ENCODE measurements at places on chromosomes 3 and 15.

- no peak for DNase-seq
Measured at GRCh38 chr3:133444423-133444774, 44.5 kb downstream of the BFSP2 start.

GRCh38 chr3:128446821-128447220, 19.9 kb downstream of the DNAJB8 start:
- no peak for DNase-seq

GRCh38 chr3:117348884-117349283, 639.3 kb downstream of the TUSC7 start:
- no peak for DNase-seq

DNA sequence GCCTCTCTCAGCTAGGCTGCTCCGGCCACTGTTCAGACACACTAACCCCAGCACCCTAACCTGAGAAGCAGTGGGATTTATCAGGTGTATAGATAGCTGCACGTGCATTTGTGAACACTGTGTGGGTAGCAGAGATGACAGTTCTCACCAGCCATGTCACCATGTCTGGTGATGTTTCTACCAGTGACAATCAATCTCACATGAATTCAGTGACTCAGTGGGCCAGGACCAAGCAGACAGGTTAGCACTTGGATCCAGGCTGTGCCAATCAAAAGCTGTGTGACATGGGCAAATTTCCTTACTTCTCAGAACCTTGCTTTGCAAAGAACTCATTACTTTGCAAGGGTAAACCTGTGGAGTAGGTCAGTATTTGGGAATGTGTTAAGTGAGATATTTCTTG, 65.3 kb upstream of the GATM start:
- no peak for DNase-seq

- DNase-seq = no peak
Measured at GRCh38 chr3:149479621-149480325, 5.3 kb downstream of the TM4SF4 start.

- DNase-seq = no peak
Measured at GRCh38 chr15:39747326-39747725, 35.3 kb downstream of the FSIP1 start.

Data from DND-41 (cell line).